ENCODE measurements at places on chromosomes 2 and 18. TPM values are rescaled to one million over a fixed set of nuclear protein-coding genes. Genes with fewer than 3 reads are reported as not detected.

The PSMA8 gene
- total RNA-seq: not detected

The FEV gene
- total RNA-seq: not detected

The OSBPL1A gene
- total RNA-seq: 27.7 TPM

The WDSUB1 gene
- total RNA-seq: 4.4 TPM

The DSC3 gene
- 5.2 TPM for total RNA-seq

The TCF23 gene
- total RNA-seq: not detected

The UGT1A9 gene
- not detected for total RNA-seq

The TRIM43 gene
- not detected for total RNA-seq

The COL6A3 gene
- 200 TPM for total RNA-seq

The KIF5C gene
- total RNA-seq: 24.3 TPM

The CD8B gene
- not detected for total RNA-seq

The EXOC6B gene
- total RNA-seq: 26.2 TPM

The MARCHF4 gene
- 42.8 TPM for total RNA-seq

All from astrocyte (in vitro differentiated cells and primary cell).